Activated naive CD8-positive, alpha-beta T cell treated with anti-CD3 and anti-CD28 coated beads for 36 hours (primary cell): ENCODE measurements at places on chromosomes 12 and 14.

GRCh38 chr12:39772821-39773259 is 153.2 kb upstream of the ABCD2 start:
- no peaks in the 10 kb centered on the region for H3K4me1 ChIP-seq
- DNase-seq = no peak
- H3K4me3 ChIP-seq = no peak overlapping the region
- no peaks in the 10 kb centered on the region for H3K27me3 ChIP-seq
- H3K27ac ChIP-seq = no peak overlapping the region
- H3K36me3 ChIP-seq = no peaks in the 10 kb centered on the region

- peaks cover 10% of the 10 kb centered on the region for H3K36me3 ChIP-seq
- no peak overlapping the region for H3K4me3 ChIP-seq
- H3K27ac ChIP-seq = no peak overlapping the region
- H3K27me3 ChIP-seq = peaks cover 18% of the 10 kb centered on the region
- peaks cover 6% of the 10 kb centered on the region for H3K4me1 ChIP-seq
Observed at GRCh38 chr14:92247341-92247740, 75.6 kb upstream of the SLC24A4 start.

- H3K36me3 ChIP-seq = no peaks in the 10 kb centered on the region
- no peak overlapping the region for H3K4me3 ChIP-seq
Observed at GRCh38 chr12:128258866-128259555, 8.0 kb upstream of the TMEM132C start.

DNA sequence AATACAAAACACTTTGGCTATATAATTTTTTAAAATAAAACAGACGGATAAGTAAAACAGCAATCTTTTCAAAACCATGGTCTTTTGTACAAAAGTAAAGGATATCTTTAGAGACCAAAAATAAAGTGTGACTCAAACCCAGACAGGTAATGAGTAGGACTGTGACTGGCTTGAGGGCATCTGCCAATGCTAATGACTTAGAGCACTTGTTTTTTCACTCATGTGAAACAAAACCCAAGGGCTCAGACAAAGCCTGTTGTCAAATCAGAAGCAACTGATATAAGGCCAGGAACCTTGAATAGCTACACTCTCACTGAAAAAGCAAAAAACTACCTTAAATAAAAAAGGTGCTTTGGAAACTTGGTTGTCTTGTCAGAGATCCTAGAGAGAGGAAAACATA is 357.4 kb downstream of the TMEM117 start:
- no peak for DNase-seq
- no peaks in the 10 kb centered on the region for H3K27me3 ChIP-seq
- H3K36me3 ChIP-seq = no peaks in the 10 kb centered on the region
- no peak overlapping the region for H3K4me3 ChIP-seq

DNA sequence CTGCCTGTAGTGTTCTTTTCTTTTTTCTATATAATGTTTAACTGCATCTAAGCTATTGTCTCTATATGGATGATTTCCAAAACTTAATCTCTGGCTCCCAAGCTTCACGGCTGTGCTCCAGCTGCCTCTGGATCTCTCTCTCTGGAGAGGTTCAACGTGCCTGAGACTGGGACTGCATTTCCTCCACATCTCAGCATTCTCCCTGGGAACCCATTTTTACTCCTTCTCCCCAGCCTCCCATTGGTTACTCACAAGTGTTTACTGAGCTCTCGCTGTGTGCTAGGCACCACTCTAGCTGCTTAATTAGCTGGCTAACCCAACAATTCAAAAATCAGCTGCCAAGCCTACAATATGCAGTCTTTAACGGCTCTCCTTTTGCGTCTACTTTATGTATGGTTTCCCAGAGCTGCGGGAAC is 34.7 kb downstream of the FBXL14 start:
- DNase-seq = no peak
- H3K4me3 ChIP-seq = no peak overlapping the region
- no peak overlapping the region for H3K27ac ChIP-seq
- H3K27me3 ChIP-seq = peaks cover 7% of the 10 kb centered on the region
- H3K36me3 ChIP-seq = no peaks in the 10 kb centered on the region
- H3K4me1 ChIP-seq = peaks cover under 1% of the 10 kb centered on the region

DNA sequence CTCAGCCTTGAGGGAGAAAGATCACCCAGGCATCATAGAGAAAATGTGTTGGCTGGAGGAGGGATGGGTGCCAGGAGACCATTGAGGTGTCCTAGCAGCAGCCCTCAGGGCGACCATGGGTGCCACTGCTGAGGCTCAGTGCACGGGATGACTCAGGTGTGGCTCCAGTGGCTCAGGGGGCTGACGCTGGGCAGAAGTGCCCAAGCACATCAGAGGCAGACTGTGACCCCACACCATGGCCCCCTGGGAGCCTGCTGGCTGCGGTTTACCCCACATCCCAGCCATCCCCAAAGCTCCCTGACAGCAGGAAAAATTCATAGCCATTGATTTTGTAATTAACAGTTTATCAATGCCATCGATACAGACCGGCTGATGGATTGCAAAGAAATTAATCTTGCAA is 120.7 kb downstream of the ESRRB start:
- H3K27ac ChIP-seq = no peak overlapping the region
- H3K27me3 ChIP-seq = peaks cover 4% of the 10 kb centered on the region
- no peaks in the 10 kb centered on the region for H3K4me1 ChIP-seq
- no peak for DNase-seq

DNA sequence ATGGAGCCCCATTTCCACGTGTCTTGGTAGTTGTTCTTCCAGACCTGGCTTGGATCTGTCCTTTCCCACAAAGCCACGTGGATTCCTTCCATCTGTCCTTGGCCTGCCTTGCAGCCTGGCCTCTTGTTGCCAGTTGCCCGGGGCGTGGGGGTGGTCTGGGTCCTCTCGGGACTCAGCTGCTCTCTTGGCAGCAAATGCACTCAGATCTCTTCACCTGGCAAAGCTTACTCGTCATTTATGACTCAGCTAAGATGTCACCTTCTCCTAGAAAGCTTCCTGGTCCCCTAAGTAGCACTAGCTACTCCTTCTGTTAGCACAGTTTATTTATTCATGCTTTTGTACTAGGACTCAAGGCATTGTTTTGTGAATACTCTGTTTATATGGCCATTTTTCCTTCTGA is 13.6 kb downstream of the PLEKHG3 start:
- DNase-seq = no peak
- H3K27me3 ChIP-seq = peaks cover 6% of the 10 kb centered on the region
- H3K4me3 ChIP-seq = no peak overlapping the region
- H3K27ac ChIP-seq = no peak overlapping the region
- H3K4me1 ChIP-seq = peaks cover 4% of the 10 kb centered on the region
- no peaks in the 10 kb centered on the region for H3K36me3 ChIP-seq

DNA sequence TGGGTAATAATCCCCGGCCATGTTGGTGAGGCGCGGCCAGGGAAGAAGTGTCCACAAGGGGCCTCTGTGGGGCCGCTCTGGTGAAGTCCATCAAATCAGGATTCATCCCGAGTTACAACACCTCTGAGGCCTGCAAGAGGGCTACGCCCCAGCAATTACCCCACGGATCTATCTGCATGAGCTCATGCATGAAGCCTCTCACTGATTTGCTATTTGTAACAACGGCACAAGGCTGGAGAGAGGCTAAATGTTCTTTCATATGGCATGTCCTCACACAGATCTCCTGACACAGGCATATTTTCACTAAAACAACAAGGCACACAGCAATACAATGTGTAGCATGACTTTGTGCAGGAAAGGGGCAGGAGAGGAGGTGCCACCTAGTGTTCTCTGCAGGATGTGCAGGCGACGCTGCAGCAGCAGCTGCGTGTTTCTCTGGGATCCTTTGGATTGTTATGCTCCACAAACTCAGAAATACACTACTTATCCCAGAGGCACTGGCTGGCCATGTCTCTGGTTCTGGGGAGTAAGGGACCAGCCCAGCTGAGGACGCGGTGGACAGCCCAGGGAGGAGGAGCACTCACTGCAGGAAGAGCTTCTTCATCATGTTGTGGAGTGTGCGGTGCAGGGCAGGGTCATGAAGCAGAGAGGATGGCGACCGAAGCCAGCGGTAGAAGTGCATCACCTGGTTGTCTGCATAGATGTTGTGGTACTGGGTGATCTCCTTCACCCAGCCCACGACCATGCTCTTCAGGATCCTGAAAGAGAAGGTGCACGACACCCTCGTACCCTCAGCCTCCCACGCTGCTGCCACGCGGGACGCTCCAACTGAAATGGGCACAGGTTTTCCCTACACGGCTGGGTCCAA is 20.2 kb downstream of the P2RX2 start:
- no peak overlapping the region for H3K4me3 ChIP-seq
- H3K27me3 ChIP-seq = no peaks in the 10 kb centered on the region
- DNase-seq = no peak
- no peak overlapping the region for H3K27ac ChIP-seq
- H3K36me3 ChIP-seq = peaks cover 46% of the 10 kb centered on the region

GRCh38 chr14:58060077-58060476 is 91.9 kb downstream of the ARMH4 start:
- H3K4me1 ChIP-seq = no peaks in the 10 kb centered on the region
- H3K27me3 ChIP-seq = no peaks in the 10 kb centered on the region
- no peak for DNase-seq

- H3K27me3 ChIP-seq = no peaks in the 10 kb centered on the region
- DNase-seq = no peak
- no peaks in the 10 kb centered on the region for H3K4me1 ChIP-seq
- H3K4me3 ChIP-seq = no peak overlapping the region
- H3K27ac ChIP-seq = no peak overlapping the region
- no peaks in the 10 kb centered on the region for H3K36me3 ChIP-seq
Observed at GRCh38 chr12:40525054-40525453, 167.2 kb upstream of the CNTN1 start.

- no peaks in the 10 kb centered on the region for H3K36me3 ChIP-seq
- no peak overlapping the region for H3K4me3 ChIP-seq
- H3K27me3 ChIP-seq = peaks cover 4% of the 10 kb centered on the region
Observed at GRCh38 chr12:85005615-85006014, 30.5 kb downstream of the TSPAN19 start.

DNA sequence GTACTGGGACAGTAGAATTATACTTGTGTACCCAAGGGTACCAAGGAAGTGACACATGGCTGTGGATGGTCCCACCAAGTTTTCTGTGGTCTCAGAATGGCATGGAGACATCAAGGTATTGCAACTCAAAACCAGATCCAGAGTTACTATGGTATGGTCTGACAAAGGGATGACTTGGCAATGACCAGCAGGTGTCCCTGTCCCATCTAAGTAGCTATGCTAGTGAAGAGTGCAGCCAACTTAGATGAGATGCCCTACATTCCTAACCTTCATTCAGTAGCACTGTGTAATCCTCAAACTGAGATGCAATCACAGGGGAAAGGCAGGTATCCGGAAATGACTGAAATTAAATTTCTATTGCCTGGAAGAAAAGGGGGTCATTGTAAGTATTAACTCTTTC is 188.7 kb upstream of the TMEM260 start:
- H3K36me3 ChIP-seq = peaks cover 2% of the 10 kb centered on the region
- H3K27me3 ChIP-seq = no peaks in the 10 kb centered on the region
- H3K4me3 ChIP-seq = no peak overlapping the region
- DNase-seq = no peak

DNA sequence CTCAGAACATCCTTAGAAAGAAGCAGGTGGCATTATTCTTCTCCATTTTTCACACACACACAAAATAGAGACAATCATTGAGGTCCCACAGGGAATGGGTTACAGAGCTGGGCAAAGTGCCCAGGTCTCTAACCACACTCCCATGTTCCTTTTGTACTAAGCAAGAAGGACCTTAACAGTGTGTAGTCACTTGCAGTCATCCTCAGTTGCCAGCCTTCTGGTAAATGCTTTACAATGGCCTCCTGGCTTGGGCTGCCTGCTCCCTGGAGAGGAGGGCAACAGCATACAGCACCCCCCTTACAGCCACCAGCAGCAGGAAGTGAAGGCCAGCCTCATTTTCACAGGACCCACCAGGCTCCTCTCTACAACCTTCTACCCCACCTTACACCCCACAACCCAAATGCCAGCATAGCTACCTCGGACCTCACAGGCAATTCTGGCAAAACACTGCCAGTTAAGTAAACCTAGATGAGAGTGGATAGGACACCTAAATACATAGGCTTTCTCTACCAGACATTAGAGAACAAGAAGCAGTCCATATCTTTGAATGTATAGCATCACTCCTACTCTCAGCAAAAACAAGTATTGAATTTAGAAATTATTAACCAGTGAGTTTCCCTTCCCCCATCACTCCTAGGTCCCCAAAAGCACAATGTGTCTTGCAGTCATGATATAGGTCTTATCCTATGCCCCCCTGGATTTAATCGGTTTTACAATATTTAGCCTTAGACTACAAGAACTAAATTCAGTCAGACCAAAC is 88.1 kb downstream of the PPP2R5E start:
- H3K4me3 ChIP-seq = no peak overlapping the region
- H3K27ac ChIP-seq = no peak overlapping the region
- H3K4me1 ChIP-seq = peaks cover 14% of the 10 kb centered on the region
- no peak for DNase-seq
